ENCODE measurements at places on chromosomes 11 and 22.

DNA sequence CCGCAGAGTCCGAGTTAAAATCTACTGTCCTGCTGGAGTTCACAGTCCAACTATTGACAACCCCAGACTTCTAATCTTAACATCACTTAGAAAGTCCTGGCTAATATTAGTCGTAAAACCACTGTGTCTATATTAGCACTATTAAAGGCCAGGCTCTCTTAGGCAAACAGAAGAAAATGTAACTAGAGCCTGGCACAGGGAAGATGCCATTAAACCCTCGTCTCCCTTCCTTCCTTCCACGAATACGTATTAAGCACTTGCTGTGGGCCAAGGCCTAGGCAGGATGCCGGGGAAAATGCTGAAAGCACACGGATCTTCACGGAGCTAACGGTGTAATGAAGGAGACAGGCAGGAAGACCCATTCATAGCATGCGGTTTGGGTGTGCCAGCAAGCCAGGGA lies 81.5 kb upstream of the LMO1 start:
- DNase-seq, result no peak

DNA sequence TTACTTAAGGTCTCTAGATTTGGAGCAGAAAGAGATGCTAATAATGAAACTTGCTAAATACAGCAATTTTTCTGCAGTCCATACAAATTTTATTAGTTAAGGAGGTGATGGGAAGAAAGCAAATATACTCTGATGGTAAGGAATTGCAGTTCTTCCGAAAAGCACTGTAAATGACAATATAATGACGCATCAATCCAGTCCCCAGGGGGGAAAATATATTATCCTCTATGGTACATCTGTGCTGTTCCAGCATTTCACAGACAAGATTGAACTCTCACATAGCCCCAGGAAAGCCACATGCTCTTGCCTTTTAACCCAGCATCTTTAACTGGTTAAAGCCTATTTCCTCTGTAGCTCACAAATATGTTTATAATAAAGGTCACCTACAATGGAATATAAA lies 416.6 kb upstream of the CCDC90B start:
- no peak for DNase-seq

GRCh38 chr11:27926486-27926885 lies 181.5 kb downstream of the KIF18A start:
- no peak for DNase-seq

DNA sequence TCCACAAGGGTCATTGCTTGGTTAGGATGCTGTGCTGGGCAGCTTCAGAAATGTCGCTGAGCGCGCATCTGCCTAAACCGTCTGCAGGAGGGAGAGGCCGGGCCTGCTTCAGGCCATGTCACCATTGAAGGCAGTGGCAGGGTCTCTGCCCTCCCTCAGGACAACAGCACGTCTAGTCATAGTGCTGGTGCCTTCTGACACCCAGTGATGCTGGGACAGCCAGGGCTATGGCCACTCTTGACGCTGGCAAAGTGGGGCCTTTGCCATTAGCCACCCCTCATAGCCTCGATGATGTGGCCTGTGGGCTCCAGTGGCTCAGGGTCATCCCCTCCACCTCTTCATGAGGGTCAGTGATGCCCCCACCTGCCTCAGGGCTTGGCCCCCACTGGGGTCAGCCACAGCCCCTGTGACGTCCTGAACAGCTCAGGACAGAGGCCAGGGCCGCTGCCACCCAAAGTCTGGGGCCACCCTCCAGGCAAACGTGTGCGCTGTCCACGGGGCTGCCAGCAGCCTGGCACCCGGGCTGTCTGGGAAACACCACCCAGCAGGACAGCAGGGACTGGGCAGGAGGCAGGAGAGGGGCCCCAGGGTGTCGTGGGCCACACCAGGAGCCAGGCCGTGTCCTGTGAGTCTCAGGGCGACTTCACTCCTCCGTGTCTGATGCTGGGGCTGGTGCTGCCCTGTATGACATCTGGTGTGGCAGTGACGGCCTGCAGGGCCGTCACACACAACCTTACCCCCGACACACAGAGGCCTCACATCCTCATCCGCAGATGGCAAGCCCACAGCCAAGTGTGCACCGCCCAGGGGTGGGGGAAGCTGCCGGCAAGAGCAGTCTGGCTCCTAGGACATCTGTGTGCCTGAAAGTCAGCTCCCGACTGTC lies 42.5 kb downstream of the CERK start:
- no peak for DNase-seq

GRCh38 chr11:19627566-19627965 lies 85.1 kb upstream of the NAV2 start:
- DNase-seq, result no peak

GRCh38 chr22:20793748-20794649 lies 20.1 kb downstream of the SERPIND1 start:
- DNase-seq, result no peak

DNA sequence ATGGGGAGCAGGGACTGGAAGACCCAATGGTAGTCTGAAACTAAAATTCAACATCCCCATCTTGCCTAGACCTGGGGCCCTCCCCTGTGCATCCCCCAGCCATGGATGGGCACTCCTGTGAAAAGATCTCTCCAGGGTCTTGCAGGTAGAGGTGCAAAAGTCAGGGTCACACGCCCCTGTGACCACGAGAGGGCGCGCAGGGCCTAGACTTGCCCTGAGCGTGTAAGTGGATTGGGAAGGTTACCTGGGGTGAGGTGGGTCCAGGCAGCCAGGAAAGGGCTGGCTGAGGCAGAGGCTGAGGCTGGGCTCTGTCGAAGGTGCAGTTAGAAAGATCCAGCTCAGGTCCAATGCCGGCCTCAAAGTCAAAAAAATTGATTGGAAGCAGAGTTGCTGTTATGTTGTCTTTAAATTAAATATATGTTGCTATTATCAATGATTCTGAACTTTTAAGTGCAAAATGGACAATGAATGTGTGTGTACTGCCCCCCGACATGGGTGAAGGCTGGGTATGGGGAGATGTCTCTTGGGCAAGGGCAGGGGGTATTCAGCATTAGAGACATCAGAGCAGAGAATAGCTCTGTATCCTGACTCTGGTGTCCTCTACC lies 4.8 kb upstream of the POU2F3 start:
- DNase-seq, result peak; percentile 91

All from iPS-NIHi11 (cell line).